ENCODE measurements at places on chromosomes 4 and X.

DNA sequence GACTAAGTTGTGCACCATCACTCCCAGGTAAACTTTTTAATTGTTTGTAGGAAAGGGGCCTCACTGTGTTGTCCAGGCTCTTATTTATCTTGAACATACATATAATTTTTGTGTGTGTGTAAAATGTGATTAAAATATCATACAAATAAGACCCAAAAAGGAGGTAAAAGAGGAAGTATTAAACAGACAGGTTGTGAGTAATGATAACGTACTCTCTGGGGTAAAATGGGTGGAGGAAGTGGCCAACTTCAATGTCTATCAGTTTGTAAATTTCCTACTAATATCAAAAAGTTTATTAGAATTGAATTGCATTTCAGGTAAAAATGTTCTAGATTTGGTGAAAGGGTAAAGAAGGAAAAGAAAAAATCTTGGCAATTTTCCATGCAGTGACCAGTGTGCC lies 48.8 kb downstream of the SULT1E1 start:
- no peak for DNase-seq

GRCh38 chr4:104751468-104751867 lies 256.8 kb upstream of the CXXC4 start:
- no peak for DNase-seq

- DNase-seq, result no peak
Observed at GRCh38 chr4:155705664-155706063, 39.0 kb downstream of the GUCY1A1 start.

GRCh38 chr4:47050761-47051725 lies 19.7 kb downstream of the GABRB1 start:
- no peak for DNase-seq

DNA sequence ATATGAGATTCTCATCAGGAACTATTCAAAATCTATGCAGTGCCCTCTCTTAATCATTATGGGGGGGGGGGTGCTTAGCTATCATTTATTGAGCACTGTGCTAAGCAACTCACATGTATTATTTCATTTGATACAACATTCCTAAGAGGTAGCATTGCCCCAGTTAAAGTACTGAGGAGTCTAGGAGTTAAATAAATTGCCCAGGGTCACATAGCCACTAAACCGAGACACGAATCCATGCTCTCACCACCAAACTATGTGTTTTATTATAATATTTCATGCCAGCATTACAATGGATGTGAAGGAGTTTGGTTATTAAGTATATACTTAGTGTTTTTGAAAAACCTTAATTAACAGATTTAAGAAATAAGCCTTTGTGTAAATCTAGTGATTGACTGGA lies 131.4 kb downstream of the CBR4 start:
- no peak for DNase-seq

- DNase-seq, result no peak
Observed at GRCh38 chrX:55874807-55875206, 157.3 kb downstream of the RRAGB start.

DNA sequence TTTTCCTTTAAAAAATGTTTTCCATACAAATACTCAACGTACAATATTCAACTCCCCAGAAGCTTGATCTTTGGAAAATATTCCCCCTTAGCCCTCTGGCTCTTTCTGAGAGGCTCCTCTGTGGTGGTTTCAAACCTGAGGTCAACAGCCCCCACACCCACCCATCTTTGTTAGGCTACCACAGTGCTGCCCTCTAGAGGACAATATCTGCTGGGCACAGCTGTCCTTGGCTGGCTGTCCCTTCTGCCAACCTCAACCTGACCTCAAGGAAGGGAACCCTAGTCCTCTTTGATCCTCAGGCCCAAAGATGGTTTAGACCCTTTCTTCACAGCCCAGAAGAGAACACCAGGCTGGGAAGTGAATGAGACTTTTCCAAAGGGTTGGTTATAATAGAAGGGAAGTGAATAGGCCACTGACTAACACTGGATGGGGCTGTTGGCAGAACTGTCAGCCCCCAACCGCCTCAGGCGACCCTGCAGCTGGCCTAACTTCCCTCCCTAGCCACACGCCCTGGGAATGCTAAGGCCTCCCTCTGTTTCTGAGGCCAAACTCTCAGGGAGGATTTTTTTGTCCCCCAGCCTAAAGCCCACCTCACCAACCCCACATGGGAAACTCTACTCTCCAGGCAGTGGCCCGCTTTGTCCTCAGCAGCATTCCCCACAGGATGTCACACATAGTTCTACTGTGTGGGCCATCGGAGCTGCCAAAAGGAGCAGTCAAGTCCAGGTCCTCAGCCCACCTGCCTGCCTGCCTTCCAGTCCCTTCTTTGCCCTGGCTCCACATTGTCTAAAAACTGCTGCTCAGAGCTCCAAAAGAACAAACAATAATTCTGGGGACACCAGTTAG lies 34.3 kb downstream of the NYX start:
- DNase-seq, result no peak

DNA sequence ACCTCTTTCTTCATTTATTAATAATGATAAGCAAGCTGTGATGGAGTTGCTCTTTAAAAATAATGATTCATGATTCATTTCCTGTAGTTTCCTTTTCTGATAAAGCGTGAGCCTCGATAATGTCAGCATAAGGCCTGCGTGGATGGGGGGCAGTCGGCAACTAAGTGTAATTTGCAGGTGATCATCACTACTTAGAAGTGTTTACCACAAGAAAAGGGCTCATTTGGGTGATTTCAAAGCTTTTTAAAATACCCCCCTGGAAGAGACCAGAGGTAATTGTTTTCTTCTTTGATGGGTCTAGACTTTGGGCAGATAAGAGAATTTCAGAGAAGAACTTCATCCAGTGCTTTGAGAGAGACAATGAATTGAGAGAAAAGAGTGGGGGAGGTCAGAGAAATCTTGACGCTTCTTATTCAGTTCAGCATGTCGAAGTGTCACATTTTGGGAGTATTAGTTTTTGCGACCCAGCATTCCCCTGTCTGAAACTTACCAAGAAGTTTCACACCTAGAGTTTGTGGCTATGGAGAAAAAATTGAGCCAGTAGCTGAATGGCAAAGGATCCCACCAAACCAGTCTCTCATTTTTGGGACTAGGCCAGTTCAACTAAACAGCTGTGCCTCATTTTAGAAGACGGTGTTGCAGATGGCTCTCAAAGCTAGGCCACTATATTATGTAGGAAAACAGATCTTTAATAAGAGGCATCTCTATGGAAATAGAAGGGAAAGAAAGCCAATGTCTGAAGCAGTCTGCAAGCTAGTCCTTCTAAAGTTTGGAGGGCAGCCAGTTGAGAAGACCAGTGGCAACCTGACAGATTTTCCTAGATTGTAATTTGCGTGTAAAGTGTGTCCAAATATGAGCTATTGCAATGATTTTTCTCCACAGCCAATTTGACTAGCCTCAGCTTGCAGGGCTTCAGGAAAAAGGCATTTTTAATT lies 171.0 kb upstream of the PPP1R2C start:
- no peak for DNase-seq

DNA sequence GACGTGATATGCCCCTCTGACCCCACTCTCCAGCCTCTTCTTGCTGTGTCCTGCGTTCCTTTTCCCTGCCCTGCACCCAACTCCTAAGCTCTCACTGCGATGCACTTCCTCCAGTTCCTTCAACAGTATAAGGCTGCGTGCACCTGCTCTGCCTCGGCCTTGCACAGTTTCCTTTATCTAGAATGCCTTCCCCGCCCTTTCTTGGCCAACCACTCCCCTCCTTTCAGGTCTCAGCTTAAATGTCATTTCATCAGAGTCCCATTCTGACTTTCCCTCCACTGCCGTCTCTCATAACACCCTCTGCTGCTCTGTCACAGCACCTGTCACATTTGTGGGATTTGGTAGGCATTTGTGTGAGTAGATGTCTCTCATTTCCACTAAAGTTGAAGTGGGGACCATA lies 58.4 kb upstream of the NEIL3 start:
- no peak for DNase-seq

Measured in HS-27A (cell line).